Lower lobe of right lung (tissue), 2 donors: ENCODE measurements at places on chromosomes 3 and 15. TPM values are rescaled to one million over a fixed set of nuclear protein-coding genes. Genes with fewer than 3 reads are reported as not detected.

DNA sequence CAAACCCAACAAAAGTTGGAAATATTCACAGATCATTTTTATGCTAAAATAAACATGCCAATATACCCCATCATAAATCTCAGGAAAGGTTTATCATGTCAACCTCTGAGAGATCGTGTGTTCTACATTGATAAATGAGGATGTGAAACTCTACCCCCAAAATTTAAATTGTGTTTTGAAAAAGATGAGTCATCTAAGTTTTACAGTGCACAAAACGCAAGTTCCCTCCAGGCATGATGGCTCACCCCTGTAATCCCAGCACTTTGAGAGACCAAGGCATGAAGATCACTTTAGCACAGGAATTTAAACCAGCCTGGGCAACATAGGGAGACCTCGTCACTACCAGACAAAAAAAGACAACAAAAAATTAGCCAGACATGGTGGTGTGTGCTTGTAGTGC lies 1487.0 kb upstream of the GBE1 start:
- no peaks in the 10 kb centered on the region for H3K4me1 ChIP-seq
- no peaks in the 10 kb centered on the region for H3K36me3 ChIP-seq
- H3K4me3 ChIP-seq: no peak overlapping the region
- no peaks in the 10 kb centered on the region for H3K27me3 ChIP-seq
- DNase-seq: no peak

Gene TUSC7
- total RNA-seq: not detected

Gene CTXN2
- not detected for total RNA-seq

Gene ARPP21
- not detected for total RNA-seq

DNA sequence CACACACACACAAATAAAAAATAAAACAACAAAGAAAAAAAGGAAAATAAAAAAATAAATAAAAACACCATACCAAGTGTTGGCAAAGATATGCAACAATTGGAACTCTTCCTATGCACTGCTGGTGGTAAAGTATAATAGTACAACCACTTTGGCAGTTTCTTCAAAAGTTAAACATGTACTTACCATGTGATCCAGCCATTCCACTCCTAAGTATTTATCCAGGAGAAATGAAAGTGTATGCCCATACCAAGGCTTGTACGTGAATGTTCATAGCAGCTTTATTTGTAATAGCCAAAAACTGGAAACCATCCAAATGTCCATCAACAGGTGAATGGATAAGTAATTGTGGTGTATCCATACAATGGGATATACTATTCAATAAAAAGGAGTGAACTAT lies 17.0 kb downstream of the WDR93 start:
- H3K36me3 ChIP-seq: no peaks in the 10 kb centered on the region
- H3K27ac ChIP-seq: no peak overlapping the region
- H3K27me3 ChIP-seq: no peaks in the 10 kb centered on the region
- DNase-seq: no peak

DNA sequence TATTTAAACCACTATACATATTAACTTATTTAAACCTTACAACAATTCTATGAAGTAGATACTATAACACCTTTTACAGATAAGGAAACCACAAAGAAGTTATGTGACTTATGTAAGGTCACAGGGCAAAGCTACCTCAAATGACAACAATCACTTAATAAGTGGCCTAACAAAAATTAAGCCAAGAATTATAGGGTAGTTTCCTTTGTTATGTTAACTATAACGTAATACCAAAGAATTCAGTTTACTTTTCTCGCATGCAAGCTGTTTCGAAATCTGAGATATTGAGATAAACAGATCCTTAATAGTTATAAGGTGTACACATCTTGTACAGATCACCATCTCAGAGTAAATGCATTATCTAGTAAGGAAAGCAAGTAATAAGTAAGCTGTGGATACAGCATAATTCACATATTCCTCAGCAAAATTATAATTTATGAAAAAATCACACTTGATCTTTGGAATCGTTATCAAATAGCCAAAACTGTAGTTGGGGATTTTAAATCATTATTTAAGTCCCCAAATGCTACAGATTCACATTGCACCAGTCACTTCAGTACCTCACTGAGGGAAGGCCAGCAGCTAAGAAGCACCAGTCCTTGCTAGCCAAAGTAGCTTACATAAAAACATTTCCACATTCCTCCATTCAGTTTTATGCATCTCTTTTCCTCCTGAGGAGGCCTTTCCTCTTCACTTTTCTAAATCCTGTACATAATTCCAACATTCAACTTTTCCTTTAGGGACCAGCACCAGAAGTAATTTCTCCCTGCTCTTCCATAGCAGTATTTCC lies 226.8 kb downstream of the TBC1D5 start:
- peaks cover 16% of the 10 kb centered on the region for H3K4me1 ChIP-seq
- H3K27ac ChIP-seq: no peak overlapping the region
- H3K36me3 ChIP-seq: no peaks in the 10 kb centered on the region
- no peak overlapping the region for H3K4me3 ChIP-seq
- no peak for DNase-seq

DNA sequence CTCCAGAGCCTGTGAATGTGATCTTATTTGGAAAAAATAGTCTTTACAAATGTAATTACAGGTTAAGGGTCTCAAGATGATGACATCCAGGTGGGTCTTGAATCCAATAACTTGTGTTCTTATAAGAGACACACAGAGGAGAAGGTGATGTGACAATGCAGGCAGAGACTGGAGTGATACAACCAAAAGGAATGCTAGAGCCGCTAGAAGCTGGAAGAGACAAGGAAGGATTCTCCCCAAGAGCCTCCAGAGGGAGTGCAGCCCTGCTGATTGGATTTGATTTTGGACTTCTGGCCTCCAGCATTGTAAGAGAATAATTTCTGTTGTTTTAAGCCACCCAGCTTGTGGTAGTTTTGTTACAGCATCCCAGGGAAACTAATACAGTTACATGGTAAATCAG lies 9.7 kb downstream of the MYH15 start:
- DNase-seq: no peak
- no peaks in the 10 kb centered on the region for H3K4me1 ChIP-seq
- no peaks in the 10 kb centered on the region for H3K36me3 ChIP-seq
- no peak overlapping the region for H3K4me3 ChIP-seq
- no peaks in the 10 kb centered on the region for H3K27me3 ChIP-seq

DNA sequence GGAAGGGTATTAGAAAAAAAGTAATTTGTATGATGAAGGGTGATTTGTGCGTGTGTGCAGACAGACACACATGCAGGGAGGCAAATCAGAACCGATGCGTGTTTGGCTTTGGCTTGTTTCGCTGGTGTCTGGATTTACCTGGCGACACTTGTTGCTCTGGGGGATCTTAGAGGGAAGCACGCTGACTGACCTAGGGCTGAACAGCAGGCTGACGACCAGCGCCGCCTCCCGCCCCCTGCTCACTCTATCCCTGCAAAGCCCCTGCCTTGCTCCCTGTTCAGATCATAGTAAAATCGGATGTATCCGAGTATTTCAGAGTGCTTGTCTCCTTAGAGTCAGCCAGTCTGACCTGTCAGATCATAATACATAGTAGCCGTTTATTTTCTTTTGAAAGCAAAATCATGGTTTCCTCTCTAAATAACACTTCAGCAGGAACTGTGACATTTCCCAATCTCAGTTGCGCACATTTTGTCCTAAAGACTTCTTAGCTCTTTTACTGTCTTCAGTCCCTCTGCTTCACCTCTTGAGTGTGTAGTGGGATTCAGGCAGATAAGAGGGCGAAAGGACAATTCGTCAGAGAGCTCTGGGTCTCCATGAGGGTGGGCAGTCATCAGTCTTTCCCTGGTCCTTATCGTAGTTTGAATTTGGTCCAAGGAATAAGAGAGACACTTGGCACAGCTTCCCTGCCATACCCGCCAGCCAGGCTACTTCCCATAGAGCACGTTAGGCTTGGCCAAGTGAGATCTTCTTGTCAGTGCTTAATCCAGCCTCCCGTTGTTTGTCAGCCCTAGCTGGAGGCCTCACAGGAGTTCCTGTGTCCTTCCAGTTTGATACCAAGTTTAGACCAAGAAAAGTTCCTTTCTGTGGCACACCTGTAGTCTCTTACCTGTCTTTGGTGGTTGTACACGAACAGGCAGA lies 97.4 kb downstream of the PGPEP1L start:
- H3K36me3 ChIP-seq: peaks cover 67% of the 10 kb centered on the region
- no peak overlapping the region for H3K4me3 ChIP-seq
- H3K27me3 ChIP-seq: no peaks in the 10 kb centered on the region
- peaks cover 28% of the 10 kb centered on the region for H3K4me1 ChIP-seq
- no peak for DNase-seq

- no peaks in the 10 kb centered on the region for H3K36me3 ChIP-seq
- peaks cover 14% of the 10 kb centered on the region for H3K4me1 ChIP-seq
- DNase-seq: no peak
- no peaks in the 10 kb centered on the region for H3K27me3 ChIP-seq
- H3K4me3 ChIP-seq: peak overlapping the region; percentile 68
These were observed 700 bp upstream of the BLM start for GRCh38 chr15:90716317-90716975.

DNA sequence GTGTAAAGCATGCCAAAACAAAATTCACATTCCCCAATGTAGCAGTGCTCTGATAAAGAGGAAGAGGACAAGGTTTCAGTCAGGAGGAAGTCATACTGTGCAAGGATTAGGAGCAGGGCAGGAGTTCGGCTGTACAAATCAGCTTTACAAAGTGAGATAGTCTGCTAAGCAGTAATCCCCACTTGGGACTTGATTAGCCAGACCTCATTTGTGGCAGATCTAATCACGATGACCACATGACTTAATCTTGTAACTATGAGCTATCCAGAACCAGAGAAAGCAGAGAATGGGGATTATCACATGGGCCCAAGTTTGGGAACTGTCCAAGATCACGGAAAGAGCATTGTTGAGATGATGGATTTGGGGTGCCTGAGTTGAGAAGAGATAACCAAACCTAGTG lies 7.8 kb downstream of the DCBLD2 start:
- no peaks in the 10 kb centered on the region for H3K27me3 ChIP-seq
- no peaks in the 10 kb centered on the region for H3K36me3 ChIP-seq
- H3K4me1 ChIP-seq: peaks cover 15% of the 10 kb centered on the region
- no peak overlapping the region for H3K27ac ChIP-seq
- H3K4me3 ChIP-seq: no peak overlapping the region

- no peaks in the 10 kb centered on the region for H3K36me3 ChIP-seq
- DNase-seq: no peak
- H3K27me3 ChIP-seq: no peaks in the 10 kb centered on the region
- H3K4me1 ChIP-seq: no peaks in the 10 kb centered on the region
- no peak overlapping the region for H3K4me3 ChIP-seq
These were observed 22.1 kb downstream of the SUSD5 start for GRCh38 chr3:33196538-33196937.

- H3K36me3 ChIP-seq: peaks cover 41% of the 10 kb centered on the region
- no peak overlapping the region for H3K27ac ChIP-seq
- DNase-seq: no peak
- H3K27me3 ChIP-seq: no peaks in the 10 kb centered on the region
These were observed 6.4 kb downstream of the PLEKHO2 start for GRCh38 chr15:64847876-64848716.

GRCh38 chr3:8491271-8492144 lies 10.1 kb upstream of the LMCD1 start:
- peaks cover 23% of the 10 kb centered on the region for H3K4me1 ChIP-seq
- H3K36me3 ChIP-seq: no peaks in the 10 kb centered on the region
- no peaks in the 10 kb centered on the region for H3K27me3 ChIP-seq

- no peak overlapping the region for H3K4me3 ChIP-seq
- H3K4me1 ChIP-seq: no peaks in the 10 kb centered on the region
- H3K27ac ChIP-seq: no peak overlapping the region
- H3K36me3 ChIP-seq: no peaks in the 10 kb centered on the region
- no peak for DNase-seq
These were observed 145.2 kb downstream of the TAFA4 start for GRCh38 chr3:68787106-68787626.

DNA sequence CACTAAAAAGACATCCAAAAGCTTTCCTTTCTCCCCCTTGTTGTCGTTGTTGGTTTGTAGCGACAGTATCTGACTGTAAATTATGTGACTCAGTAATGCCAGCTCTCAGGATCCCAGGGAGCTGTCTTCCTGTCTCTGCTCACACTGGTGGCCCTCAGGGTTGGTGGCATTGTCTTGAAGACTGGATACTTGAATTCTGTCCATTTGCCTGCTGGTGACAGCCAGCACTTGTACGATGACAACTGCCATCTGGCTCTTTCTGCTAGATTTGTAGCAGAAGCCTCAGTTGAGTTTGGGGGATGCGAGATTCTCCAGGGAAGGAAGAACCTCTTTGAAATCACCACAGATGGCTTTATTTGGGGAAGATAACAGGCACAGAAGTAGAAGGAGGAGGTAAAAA lies 120.8 kb downstream of the ARPP21 start:
- no peak overlapping the region for H3K4me3 ChIP-seq
- no peak overlapping the region for H3K27ac ChIP-seq
- H3K36me3 ChIP-seq: no peaks in the 10 kb centered on the region
- peaks cover 5% of the 10 kb centered on the region for H3K27me3 ChIP-seq
- no peak for DNase-seq

Gene KIF7
- 1.5 TPM for total RNA-seq

GRCh38 chr3:138948371-138949001 lies 1.5 kb downstream of the FOXL2NB start:
- peaks cover 46% of the 10 kb centered on the region for H3K4me1 ChIP-seq
- peaks cover 84% of the 10 kb centered on the region for H3K27me3 ChIP-seq
- no peak for DNase-seq
- no peak overlapping the region for H3K4me3 ChIP-seq

DNA sequence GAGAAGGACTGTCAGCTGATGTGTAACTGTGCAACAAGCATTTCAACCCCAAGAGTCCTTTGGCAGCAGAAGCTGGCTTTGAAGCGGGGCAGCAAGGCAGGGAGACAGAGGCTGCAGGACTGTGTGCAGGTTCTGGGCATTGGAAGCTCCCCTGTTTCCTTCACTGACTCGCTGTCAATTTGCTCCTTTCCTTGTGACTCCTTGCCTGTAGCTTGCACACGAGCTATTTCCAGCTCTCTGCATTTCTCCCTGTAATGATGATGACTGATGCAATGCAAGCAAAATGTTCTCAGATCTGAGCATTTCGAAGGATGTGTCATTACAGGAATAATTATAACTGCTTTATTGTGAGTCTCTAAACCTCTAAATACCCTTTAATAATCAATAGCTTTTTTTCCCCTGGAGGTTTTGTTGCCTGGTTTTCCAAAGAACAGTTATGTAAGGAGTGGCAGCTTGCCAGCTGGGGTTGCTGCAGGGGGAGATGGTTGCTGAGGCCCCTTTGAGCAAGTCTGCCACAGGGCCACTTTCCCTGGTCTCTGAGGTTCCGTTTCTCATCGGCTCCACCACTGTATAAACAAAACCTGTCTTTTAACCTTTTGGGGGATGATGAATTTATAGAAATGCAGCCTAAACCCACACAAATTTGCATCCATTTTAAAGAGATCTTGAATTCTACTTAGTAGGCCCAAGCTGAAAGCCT lies 2.8 kb downstream of the APOD start:
- H3K27me3 ChIP-seq: no peaks in the 10 kb centered on the region
- no peak for DNase-seq
- no peaks in the 10 kb centered on the region for H3K36me3 ChIP-seq
- H3K4me1 ChIP-seq: peaks cover 15% of the 10 kb centered on the region
- no peak overlapping the region for H3K27ac ChIP-seq
- H3K4me3 ChIP-seq: no peak overlapping the region

Gene DPPA2
- total RNA-seq: not detected

Gene EHHADH
- 11.5 TPM for total RNA-seq

- peaks cover 50% of the 10 kb centered on the region for H3K36me3 ChIP-seq
- DNase-seq: no peak
- H3K27ac ChIP-seq: peak within 1 kb of the TSS; percentile 95
- H3K4me3 ChIP-seq: peak within 1 kb of the TSS; percentile 88
- H3K4me1 ChIP-seq: peaks cover 39% of the 10 kb centered on the region
These were observed at the start of gene GDPGP1 for GRCh38 chr15:90234096-90234988. Gene GDPGP1 (plus strand): TSS chr15:90234209. CDS start chr15:90240909, 6,700 bp downstream.

GRCh38 chr15:38795471-38796245 lies 231.0 kb upstream of the RASGRP1 start:
- H3K27ac ChIP-seq: no peak overlapping the region
- no peak for DNase-seq
- no peaks in the 10 kb centered on the region for H3K36me3 ChIP-seq
- H3K4me1 ChIP-seq: no peaks in the 10 kb centered on the region
- no peak overlapping the region for H3K4me3 ChIP-seq

GRCh38 chr3:123390865-123391600 lies 57.9 kb downstream of the ADCY5 start:
- DNase-seq: no peak
- H3K27ac ChIP-seq: no peak overlapping the region
- H3K4me3 ChIP-seq: no peak overlapping the region
